AG08395 (cell line): ENCODE measurements at places on chromosomes 3 and 15.

- DNase-seq: peak; percentile 82
Observed at GRCh38 chr3:108036984-108037741, 53.7 kb downstream of the CD47 start.

DNA sequence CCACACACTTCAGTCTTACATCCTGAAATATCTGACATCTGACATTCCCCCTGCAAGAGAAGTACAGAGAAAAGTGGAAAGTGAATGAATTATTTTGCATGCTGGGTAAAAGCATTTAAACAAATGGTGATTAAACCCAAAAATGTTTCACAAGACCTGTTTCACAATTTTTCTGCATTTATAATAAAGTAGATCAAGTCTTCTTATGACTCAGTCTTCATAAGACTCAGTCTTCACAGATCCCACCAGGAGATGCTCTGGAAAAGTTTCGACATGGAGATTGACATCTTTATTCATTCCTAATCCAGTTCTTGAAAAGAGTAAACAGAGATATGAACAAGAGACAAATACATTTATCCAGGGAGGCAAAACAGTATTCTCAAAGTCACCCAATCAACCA lies 13.2 kb upstream of the EDC3 start:
- no peak for DNase-seq

GRCh38 chr3:102447272-102447671 lies 12.5 kb downstream of the ZPLD1 start:
- DNase-seq: no peak

- no peak for DNase-seq
Observed at GRCh38 chr15:91769894-91770293, 83.6 kb upstream of the SLCO3A1 start.

- DNase-seq: no peak
Observed at GRCh38 chr15:51970132-51970817, 1.3 kb downstream of the LEO1 start.
